ENCODE measurements at places on chromosomes 16 and 17. TPM values are rescaled to one million over a fixed set of nuclear protein-coding genes. Genes with fewer than 3 reads are reported as not detected.

Gene CLEC18A
- total RNA-seq, result 2.7 TPM

Gene OR3A2
- not detected for total RNA-seq

DNA sequence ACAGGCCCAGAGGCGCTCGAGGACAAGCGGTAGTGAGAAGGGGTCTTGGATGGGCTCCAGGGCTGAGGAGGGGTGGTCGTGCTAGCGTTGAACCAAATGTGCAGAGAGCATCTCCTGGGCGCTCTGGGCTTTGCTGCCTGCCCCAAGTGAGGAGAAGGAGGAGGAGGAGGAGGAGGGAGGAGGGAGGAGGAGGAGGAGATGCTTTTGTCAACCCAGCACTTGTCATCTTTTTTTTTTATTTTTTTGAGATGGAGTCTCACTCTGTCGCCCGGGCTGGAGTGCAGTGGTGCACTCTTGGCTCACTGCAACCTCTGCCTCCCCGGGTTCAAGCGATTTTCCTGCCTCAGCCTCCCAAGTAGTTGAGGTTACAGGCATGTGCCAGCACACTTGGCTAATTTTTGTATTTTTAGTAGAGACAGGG, 59.8 kb downstream of the PGS1 start:
- H3K27ac ChIP-seq, result no peak overlapping the region
- H3K27me3 ChIP-seq, result no peaks in the 10 kb centered on the region
- no peak overlapping the region for H3K4me3 ChIP-seq
- H3K36me3 ChIP-seq, result no peaks in the 10 kb centered on the region

GRCh38 chr17:28901866-28902818, 737 bp downstream of the DHRS13 start:
- peak; percentile 67 for DNase-seq
- H3K27ac ChIP-seq, result peak overlapping the region; percentile 89
- peaks cover 17% of the 10 kb centered on the region for H3K36me3 ChIP-seq
- no peaks in the 10 kb centered on the region for H3K27me3 ChIP-seq

DNA sequence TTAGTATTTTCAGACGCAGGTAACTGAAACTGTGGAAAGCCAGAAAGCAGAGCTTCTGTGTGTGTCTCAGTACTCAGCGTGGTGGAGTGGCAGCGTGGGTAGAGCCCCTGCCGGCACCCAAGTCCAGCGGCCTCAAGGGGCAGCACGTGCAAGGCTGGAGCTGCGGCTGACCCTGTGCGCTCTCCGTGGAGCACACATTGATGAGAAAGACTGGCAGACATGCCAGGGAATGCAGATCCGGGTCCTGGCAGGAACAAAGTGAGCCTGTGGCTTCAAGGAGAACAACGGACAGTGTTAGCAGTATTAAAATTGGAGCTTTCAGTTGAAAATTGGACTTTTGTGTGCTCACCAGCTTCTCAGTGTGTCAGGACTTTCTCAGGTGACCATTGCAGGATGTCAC, 23.3 kb downstream of the ZC3H18 start:
- DNase-seq, result no peak
- peaks cover 44% of the 10 kb centered on the region for H3K36me3 ChIP-seq
- H3K4me1 ChIP-seq, result peaks cover 4% of the 10 kb centered on the region
- H3K27ac ChIP-seq, result no peak overlapping the region
